NCI-H460 (cell line): ENCODE measurements at places on chromosomes 5 and 9. TPM values are rescaled to one million over a fixed set of nuclear protein-coding genes. Genes with fewer than 3 reads are reported as not detected.
A peak's percentile ranks its signal among the peaks of the same experiment; 100 is the strongest.

The HEMGN gene
- not detected in 2 replicates for total RNA-seq

The TRIM36 gene
- total RNA-seq = 2.5 and 2.7 TPM in 2 replicates

GRCh38 chr5:116573279-116573701, 1.3 kb downstream of the SEMA6A start:
- no peak for DNase-seq

DNA sequence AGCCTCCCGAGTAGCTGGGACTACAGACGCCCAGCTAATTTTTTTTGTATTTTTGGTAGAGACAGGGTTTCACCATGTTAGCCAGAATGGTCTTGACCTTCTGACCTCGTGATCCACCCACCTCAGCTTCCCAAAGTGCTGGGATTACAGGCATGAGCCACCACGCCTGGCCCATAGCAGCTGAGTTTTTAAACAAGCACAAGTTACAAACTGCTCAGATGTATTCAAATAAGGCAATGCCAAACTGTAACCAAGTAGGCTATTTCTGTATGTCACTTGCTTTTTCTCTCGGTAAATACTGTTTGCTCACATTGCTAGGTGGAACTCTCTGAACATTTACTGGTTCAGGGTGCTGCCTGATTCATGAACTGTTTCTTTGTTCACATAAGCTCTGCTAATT, 799.3 kb upstream of the NUDT12 start:
- DNase-seq = no peak

The PCDHGB5 gene
- 0.72 and 1.6 TPM in 2 replicates for total RNA-seq

The CTXN3 gene
- total RNA-seq = not detected in 2 replicates

DNA sequence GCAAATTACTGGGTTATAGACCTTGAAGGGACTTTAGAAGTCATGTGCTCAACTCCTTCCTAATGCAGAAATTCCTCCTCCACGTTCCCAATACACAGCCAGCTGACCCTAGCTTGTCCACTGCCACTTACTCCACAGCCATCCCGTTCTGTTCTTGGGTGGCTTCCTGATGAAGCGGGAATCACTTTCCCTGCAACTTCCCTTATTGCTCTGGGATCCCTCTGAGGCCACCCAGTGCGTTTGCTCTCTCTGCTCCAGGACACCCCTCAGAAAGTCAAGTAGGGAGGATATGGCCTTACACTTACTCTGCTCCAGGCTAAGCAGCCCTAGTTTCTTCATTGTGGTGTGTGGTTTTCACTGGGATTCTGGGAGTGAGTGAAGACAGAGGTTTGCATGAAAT, 55.5 kb downstream of the GALNT12 start:
- DNase-seq = no peak

GRCh38 chr9:133443982-133444381, 15.8 kb upstream of the CACFD1 start:
- no peak for DNase-seq

DNA sequence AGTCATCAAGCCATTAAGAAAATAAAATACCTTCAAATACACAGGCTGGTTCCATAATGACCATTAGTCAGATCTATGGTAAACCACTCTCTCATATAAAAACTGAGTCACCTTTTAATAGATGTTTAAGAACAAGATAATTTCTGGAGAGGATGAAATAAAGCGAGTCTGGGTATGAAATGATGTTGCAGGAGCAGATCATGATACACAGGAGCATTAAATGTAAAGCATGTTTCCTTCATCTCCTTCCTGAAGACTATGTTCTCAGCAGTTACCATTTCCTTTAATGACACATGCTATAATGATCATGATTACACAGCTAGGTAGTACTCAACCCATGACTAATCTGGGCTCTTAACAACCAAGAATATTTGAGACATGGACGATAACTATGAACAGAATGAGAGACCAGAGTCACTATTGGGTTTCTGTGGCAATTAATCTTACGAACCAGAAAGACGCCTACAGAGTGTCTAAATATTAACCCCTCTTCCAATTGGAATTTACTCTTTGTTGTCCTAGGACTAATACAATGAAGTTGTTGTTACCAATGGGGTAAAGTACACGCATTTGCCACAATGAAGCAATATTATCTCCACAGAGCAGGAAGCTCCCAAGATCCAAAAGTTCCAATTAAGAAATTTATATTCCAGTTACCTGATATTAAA, 105.6 kb downstream of the NR6A1 start:
- DNase-seq = no peak

DNA sequence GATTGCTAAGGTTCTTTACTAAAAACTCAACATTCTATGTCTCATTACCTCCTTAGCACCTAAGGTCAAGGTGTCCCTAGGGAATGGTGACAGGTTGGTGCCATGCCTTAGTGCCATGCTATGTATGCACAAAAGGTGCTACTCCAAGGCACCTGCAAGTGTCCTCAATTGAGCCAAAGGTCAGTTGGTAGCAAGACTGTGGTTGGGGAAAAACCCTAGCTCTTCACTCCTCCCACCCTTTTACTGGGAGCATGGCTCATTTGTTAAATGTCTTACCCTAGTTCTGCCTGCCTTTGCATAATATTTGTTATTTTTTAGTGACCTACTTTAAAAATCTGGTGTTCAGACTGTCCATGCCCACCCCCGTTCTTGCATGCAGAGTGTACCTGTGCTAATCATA, 17.0 kb downstream of the ACO1 start:
- no peak for DNase-seq

DNA sequence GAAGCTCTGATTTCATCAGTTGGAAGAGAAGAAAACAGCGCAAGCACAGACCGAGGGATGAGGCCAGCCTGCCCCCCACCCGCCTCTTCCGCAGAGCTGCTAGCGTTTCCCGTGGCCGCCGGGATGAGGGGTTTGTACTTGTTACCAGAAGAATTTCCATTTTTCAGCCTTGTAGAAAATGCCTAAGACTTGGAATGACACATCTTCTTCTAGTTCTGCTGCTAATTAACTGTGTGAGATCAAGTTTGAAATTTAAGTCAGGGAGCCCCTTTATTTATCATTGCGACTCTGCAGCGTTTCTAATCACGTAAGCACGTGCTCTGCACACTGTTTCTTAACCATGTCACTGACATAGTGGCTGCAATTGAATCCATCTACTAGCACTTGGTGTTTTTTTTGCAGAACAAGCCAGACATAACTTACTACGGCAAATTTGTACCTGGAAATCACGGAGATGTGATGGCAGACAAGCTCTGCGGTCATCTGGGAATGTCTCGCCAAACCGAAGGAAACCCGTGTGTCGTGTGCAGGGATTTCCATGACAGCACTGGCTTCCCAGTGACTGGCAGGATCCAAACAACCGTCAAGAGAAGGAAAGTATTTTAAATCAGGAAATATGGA, 41.8 kb upstream of the ROR2 start:
- no peak for DNase-seq

DNA sequence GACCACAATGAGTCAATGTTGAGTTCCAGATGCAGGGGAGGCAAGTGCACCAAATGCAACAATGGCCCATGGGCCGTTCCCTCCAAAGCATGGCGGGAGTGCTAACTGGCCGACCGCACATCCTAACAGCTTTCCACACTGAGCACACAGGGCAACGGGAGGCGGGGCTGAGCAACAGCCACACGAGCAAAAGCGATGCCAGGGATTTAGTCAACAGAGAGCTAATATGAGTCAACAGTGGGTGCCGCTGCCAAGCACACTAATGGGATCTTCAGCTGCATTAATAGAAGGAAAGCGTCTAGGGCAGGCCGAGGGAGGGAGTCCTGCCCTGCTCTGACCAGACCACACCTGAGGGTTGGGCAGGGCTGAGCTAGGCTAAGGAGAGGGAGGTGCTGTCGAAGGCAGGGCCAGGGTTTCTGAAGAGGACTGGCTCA, 4.6 kb downstream of the EPB41L4B start:
- DNase-seq = peak; percentile 79

DNA sequence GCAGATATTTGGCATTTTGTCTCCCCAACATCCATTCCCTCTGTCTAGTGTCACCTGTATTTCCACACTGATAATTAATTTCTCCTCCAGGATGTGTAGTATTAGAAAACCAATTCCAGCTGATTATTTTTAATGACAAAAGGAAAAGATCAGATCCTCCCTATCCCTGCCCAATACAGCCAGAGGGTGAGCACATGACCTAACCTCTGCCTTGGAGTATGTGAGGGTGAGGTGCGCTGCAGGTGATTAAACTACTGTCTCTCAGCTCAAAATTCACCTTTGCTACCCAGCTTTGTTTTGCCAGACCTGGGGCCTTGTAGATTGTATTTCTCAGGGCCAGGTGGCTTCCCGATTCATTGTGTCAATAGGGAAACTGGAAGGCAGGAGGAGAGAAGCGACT, 402.1 kb downstream of the PRELID2 start:
- no peak for DNase-seq
